ENCODE measurements at places on chromosomes 7 and 10.

DNA sequence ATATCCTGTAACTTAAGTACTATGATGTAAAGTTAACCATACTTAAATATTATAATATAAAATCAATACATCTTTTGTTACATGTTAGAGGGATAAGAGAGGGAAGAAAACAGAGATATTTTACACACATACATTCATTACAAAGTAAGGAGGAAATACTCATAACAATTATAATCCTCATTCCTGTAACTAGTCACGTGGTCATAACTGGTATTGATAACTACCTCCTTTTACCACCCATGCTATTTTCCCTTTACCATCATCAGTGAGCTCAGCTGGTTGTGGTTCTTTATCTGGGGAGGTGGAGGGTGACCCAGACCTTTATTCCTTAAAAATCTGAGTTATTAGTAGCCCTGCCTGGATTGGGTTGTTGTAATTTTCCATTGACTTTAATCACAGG, 8.3 kb downstream of the GIMAP8 start:
- DNase-seq: no peak

DNA sequence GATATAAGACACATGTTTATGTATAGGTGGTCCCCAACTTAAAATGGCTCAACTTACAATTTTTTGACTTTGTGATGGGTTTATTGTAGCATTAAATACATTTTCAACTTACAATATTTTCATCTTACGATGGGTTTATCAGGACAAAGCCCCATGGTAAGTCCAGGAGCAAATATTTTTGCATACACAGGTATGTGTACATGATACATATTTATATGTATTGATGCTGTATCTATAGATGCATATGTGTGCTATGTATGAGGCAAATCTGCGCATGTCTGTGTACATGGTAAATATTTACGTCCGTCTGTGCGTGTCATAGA, 664 bp upstream of the UBE3C start:
- DNase-seq: no peak

- no peak for DNase-seq
Measured at GRCh38 chr7:30994206-30995100, 30.7 kb downstream of the GHRHR start.

GRCh38 chr7:48710995-48711394, 213.4 kb upstream of the CDC14C start:
- no peak for DNase-seq

- DNase-seq: no peak
Measured at GRCh38 chr10:71059943-71060342, 152.4 kb upstream of the UNC5B start.

DNA sequence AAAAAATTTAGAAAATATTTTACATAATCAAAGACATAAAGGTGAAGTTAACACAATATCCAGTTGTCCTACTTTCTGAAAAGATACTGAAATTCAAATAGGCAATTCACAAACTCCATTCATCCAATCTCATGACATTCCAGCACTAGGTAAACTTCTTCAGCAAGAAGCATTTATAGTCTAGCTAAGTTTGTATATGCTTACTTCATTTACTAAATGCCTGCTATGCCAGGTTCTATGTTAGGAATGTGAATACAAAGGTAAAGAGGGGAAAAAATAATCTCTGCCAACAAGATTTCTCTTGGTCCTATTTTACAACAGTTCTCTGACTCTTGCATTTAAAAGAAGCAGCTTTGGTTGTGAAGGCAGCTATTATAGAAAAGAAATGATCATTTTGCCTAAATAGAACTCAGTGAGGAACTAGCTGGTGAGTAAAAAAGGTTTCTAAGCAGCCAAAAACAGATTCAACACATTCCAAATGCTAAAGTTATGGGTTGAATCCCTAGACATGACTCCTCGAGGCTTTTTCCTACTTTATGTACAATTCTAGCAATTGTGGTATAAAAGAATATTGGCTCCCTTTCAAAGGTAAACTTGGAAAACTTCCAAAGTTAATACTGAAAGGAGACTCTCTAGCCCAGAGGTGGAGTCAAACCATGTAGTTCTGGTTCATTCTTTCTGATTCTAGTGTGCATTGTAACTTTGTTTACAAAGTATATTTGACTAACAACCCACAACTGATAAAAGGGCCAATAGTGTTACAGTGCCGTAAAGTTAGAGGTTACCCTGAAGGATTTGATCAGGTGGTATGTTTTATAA, 30.9 kb upstream of the KLHL7 start:
- DNase-seq: no peak

- DNase-seq: no peak
Measured at GRCh38 chr7:135169964-135170273, 588 bp downstream of the CYREN start.

DNA sequence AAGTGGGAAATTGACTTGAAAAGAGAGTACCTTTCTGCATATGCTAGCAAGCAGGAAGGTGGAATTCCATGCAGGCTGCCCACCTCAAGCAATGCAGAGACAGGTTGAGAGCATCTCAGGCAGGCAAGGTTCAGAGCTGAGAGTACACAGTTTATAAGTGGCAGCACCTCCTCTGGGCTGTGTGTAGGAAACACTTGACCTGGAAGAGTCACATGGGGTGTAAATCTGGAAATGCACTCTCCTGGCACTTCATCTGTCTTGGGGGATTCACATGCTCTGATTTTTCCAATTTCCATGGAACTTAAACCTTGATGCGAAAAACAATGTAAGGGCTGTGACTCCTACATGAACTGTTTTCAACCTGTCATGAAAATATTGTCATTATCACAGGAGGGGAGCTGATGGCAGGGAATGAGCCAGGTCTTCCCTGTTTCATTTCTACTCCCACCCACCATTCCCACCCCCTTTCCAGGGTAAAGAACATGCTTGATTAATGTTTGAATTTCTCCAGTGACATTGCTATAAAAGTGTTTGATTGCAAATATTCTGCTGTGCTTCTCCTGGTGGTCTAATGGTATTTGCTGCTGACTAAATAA, 328.3 kb downstream of the BICC1 start:
- DNase-seq: no peak

DNA sequence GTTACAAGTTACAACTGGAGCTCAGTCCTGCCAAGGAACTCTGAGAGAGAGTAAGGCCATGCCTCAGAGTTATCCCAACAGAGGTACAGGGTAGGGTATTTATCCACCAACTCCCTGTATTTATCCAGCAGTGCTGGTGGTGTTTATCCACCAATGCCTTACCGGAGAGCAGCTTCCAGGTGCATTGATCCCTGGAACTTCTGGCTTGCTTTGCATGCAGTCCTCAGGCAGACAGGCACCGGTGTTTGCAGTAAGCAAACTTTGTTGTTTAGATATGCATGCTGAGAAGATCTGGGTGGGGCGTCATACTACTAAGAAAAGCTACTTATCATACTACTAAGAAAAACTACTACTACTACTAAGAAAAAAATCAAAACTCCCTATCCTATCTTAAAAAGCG, 92.4 kb downstream of the CYP26A1 start:
- DNase-seq: no peak
